ENCODE measurements at places on chromosomes 6 and 20.

DNA sequence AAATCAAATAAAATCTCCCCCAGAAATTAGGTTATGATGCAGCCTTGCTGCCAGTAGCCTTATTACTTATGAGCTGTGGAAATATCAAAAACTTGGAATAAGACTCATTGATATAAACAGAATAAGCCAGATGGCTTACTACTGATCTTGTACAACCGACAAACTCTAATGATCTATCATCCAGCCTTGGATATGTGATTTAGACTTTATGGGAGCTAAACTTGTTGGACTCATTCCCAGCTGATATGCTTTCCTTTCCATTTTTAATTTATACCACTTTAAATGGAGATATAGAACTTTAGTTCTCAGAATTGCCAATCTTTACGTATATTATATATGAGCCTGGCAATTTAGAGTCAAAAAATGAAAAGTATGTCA is 5.0 kb downstream of the UST start:
- DNase-seq, result no peak

GRCh38 chr6:39696986-39697788 is 28.0 kb downstream of the KIF6 start:
- DNase-seq, result no peak

GRCh38 chr20:24678351-24679106 is 209.1 kb downstream of the SYNDIG1 start:
- no peak for DNase-seq

DNA sequence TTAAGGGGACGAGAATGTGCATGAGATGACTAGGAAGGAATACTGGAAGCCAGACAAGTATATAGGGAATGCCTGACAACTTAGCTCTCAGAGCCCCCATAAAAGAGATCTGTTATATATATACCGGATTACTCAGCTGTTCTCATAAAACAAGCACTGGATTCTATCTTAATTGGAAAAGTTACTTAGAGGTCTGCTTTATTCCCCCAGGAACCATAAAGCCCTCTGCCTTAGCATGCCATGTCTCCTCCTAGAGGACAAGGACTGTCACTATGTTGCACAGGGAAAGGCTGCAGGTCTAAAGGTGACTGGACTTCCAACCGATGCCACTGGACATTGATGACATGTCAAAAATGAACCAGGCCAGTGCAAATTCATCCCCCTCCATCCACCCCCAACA is 6.4 kb downstream of the EXOC2 start:
- no peak for DNase-seq

DNA sequence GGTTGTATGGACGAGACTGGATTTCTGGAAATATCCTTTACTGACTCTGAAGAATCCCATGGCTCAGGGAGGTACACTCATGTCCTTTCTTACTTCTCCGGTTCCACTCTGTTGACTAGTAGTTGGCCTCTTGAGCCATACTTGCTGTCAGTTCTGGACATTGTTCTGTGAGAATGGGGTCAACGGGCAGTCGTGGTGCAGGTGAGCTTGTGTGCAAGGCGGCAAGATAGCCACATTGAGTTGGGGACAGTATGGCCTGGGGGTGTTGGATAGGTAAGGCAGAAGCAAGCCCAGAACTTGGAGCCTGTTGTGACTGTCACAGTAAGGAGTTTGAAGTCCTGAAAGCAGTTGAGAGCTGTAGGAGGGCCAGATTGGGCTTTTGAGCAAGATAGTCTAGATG is 13.5 kb upstream of the SLC22A1 start:
- no peak for DNase-seq

DNA sequence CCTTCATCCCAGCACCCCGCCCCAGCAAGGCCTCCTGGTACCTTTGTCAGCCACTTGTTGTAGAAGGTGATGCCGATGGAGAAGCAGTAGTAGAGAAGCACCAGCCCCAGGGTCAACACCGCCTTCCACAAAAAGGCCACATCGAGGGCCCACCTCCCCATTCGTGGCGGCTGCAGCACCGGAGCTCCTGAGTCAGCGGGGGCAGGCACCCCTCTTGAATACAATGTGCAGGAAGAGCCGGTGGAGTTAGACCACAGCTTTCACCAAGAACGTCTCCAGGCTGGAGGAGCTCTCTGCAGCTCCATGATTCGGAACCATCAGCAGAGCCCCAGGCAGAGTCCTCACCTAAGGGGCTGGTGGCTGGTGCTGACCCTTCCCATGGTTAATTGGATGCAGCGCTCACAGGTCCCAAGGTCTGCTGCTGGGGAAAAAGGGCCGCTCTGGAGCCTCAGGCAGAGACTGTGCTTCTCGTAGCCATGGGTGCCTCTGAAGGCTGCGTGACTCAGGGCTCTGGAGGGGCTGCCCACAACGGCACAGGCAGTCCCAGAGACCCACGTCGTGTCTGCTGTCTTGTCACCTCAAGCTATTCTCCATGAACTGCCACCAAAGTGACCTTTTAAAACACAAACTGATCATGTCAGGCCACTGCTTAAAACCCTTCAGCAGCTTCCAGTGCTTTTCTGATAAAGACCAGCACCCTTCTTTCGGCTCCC is 47.9 kb downstream of the ELMO2 start:
- no peak for DNase-seq

DNA sequence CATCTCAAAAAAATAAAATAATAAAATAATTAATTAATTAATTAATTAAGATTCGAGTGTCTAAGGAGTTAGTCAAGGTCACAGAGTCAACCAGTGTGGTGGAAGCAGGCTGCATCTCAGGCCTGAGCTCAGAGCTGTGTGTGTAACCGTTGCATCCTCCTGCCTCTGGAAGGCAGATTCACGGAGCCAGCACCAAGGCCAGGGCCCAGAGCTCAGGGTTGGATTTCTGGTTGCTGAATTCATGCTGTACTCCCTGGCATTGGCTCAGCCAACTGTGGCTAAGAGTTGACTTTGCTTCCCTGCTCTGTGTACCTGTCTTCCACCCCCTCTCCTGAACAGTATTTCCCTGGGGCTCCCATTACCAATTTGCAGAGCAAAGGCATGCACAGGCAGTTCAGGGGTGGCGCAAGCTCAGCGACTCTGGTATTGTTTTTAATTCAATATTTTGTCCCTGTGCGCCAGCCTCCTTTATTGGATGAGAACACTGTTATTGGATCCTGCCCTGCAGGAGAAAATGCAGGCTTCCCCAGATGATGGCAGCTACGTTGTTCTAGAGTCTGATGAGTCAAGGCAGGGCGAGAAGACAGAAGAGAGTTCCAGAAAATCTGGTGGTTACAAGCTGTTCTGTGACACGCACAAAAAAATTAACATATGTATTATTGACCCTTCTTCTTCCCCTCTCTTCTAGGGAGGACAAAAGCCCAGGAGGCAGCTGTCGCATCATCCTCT is 12.3 kb upstream of the CTNNBL1 start:
- no peak for DNase-seq

DNA sequence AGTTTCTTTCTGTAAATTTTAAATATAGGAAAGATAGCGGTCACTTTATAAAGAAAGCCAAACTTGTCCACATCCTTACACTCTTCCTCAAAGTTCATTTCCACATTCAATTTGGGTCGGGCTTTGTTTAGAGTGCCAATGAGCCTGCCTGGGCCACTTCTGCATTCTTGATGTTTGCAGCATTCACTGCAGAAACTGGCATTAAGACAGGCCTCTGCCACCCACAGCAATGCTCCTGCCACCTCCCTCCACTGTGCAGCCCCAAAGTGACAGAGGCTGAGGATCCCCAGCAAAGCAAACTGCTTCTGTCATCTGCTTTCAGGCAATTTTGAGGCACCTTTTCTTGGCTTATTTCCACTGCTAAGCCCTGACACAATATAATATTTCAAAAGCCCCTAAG is 61.2 kb downstream of the TNFAIP3 start:
- DNase-seq, result no peak

- DNase-seq, result no peak
Observed at GRCh38 chr6:38846844-38847243, 131.7 kb downstream of the DNAH8 start.

- no peak for DNase-seq
Observed at GRCh38 chr6:15065261-15065989, 180.4 kb upstream of the JARID2 start.

- DNase-seq, result no peak
Observed at GRCh38 chr6:151443911-151444621, 7.9 kb downstream of the RMND1 start.

DNA sequence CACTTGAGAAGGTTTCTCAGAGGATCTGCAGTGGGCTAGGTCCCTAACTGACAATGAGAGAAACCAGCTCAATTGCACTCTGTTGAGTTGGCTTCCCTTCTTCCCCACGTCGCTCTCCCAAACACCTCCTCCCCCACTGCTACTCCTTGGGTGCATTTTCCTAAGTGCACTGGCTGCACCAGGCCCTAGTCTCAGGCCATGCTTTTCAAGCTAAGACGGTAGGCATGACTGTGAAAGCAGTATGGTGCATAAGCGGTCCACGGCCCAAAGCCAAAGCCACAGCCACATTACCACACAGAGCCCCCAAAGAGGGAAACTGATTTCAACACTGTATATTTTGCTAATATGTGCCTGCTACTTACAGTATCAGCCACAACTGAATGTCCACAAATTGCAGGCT is 62.1 kb upstream of the RBM24 start:
- no peak for DNase-seq

DNA sequence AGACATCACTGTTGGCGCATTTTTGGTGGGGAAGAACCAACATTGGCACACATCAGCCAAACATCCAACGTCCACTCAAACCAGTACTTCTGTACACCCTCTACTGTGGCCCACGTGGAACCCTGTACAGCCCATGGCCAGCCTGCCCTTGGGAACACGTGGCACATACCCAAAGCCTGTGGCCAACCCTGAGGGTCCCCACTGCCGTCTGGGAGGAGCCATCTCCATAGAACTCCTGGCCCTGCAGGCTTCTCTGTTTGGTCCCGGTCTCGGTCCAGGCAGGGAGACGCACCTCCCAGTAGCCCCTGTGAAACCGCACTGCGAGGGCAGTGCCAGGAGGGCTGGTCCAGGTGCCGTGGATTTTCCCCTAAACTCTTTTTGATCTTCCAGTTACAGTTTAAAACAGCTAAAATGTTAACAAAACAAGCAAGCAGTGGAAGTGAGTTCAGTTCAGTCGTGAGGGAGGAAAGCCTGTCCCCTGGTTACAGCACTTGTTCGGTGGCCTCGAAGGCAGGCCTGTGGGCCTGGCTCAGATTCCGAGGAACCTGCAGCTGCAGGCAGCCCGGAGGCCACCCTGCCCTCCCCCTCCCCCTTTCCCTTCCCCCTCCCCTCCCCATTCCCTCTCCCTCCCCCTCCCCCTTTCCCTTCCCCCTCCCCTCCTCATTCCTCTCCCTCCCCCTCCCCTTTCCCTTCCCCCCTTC is 233.7 kb downstream of the DLL1 start:
- DNase-seq, result no peak

DNA sequence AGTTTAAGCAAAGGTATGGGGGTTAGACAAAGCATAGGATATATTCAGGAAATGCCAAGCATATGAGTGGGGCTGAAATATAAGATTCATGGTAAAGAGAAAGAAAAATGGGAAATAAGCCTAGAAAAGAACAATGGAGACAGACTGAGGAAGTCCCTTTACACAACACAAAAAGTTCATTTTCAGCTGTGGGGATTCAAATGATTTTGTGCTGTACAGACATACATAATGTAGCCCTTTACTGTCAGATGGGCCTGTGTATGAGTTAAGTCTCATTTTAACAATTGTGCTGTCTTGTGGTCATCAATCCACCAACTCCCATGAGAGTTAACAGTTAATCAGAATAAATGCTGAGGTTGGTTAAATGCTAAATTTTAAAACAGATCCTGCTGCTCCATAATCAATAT is 37.2 kb downstream of the REV3L start:
- DNase-seq, result no peak

GRCh38 chr6:32187009-32187709 is 2.8 kb downstream of the PBX2 start:
- no peak for DNase-seq

DNA sequence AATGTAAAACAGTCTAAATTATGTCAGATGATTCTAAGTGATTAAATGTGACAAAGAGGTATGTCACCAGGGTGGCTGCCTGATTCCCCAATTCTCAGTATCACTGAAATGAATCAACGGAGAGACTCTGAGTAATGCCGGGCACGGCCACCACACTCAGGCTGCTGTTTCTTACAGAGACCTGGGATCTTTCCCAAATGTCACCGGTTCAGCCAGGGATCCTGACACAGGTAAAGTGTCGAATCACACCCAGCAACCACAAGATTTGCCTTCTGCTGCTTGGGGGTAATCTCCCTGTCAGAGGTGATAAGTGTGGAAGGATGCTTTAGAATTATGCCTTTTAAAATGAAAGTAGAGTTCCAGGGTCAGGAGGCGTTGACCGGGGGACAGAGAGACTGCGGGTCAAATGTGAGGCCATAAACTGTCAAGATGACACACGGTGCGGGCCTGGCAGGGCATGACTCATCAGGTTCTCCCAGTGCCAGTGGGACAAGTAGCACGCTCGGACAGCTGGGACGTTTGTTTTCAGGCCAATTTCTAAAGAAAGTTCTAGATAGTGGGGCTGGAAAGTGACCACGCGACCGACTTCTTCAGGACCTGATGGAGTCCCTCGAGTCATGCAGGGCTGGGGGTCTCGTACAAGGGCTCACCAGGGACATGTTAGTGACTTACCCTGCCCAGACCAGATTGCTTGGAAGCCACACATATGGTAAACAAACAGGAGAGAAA is 48.9 kb downstream of the PRDM1 start:
- DNase-seq, result no peak

DNA sequence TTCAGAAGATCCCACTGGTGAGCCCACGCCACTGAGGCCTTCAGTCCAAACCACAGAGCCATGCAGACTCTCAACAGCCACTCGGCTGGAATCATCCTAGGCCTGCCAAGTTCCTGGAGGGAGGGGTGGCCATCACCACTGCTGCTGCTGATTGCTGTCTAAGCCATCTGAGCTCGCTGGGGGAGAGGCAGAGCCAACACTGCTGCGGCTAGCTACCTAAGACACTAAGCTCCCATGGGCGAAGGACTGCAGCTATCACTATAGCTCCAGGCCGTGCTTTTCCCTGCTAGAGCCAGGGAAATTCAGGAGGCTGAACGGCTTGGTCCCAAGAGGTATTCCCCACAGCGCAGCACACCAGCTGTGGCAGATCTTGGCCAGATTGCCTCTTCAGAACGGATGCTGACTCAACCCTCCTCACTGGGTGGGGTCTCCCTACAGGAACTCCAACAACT is 73.6 kb downstream of the TBC1D32 start:
- no peak for DNase-seq

DNA sequence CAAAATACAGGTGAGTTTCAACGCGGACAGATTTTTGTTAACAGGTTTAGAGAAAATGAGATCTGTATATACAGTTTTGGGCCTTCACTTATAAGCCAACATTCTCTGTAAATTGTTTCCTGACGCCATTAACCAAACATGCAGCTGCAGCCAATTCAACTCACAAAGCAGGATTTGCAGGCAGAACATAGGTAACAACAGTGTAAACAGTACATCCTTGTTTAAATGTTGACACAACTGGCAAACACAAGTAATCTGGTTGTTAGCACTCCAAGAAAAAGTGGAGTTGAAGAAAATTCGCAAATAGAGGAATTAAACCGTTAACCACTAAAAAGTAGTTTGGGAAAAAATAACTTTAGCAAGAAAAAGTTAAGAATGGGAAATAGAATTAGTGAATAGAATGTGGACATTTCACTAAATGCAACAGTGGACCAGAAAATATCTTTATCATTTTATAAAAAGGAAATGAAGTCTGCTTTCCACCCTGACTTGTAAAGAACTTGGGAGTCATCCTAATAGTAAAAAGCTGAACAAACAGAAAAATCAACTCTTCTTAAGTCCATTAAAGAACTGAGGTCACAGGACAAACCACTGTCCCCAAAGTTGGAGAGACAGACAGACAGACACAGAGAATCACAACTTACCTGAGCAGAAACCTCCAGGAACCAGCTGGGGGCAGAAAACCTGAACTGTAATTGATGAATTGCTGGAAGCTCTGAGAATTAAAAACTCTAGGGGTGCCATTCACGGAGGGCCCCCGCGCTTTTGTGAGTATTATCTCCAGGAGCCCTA is 10.1 kb downstream of the SMIM28 start:
- no peak for DNase-seq
